ENCODE measurements at places on chromosomes 2 and 18.

- DNase-seq, result no peak
These were observed 837 bp upstream of the ACSL3 start for GRCh38 chr2:222859786-222860612.

GRCh38 chr2:23009545-23010149, 375.3 kb upstream of the KLHL29 start:
- DNase-seq, result no peak

DNA sequence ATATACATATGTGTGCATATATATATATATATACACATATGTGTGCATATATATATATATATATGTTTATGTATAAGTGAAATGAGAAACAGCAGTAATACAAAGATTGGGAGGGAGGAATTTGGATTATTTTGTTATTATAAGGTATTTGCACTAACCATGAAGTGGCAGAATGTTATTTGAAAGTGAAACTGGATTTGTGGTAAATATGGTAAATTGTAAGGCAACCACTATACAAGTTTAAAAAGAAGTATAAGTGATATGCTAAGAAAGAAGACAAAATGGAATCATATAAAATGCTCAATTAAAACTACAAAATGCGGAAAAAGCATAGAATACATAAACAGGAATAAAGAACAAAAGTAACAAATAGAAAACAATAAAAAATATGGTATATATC, 37.5 kb downstream of the FBXO15 start:
- DNase-seq, result no peak

GRCh38 chr18:48392268-48392667, 16.9 kb downstream of the ZBTB7C start:
- DNase-seq, result no peak

DNA sequence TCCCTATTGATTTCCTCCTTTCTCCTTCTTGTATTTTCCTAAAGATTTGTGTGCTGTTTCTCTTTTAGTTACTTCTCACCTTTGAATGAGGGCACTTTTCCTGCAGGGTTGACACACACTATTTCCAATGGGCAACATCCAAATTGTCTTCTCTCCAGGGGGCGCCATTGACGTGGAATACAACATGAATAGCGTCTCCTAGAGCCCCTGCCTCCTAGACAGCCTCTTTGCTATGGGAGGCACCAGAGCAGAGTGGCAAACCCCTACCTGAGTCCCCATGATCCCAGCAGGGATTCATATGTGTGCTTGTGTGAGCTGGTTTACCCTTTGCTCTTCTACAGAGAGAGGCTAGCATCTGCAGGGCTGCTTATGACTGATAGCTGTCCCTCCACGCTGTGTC, 61.3 kb upstream of the ITSN2 start:
- DNase-seq, result peak; percentile 72

- DNase-seq, result no peak
These were observed 16.9 kb downstream of the TMEM37 start for GRCh38 chr2:119448427-119449141.

GRCh38 chr2:193885419-193885818, 1690.7 kb upstream of the TMEFF2 start:
- no peak for DNase-seq

- DNase-seq, result no peak
These were observed 258.4 kb downstream of the CD226 start for GRCh38 chr18:69689121-69689759.

GRCh38 chr2:71008342-71008741, 13.7 kb upstream of the TEX261 start:
- DNase-seq, result no peak

GRCh38 chr2:96512341-96512740, 7.2 kb upstream of the NEURL3 start:
- DNase-seq, result no peak

- no peak for DNase-seq
These were observed 8.2 kb downstream of the ADAM17 start for GRCh38 chr2:9547262-9547991.

- DNase-seq, result no peak
These were observed 3.0 kb upstream of the GPC1 start for GRCh38 chr2:240432430-240432819.

DNA sequence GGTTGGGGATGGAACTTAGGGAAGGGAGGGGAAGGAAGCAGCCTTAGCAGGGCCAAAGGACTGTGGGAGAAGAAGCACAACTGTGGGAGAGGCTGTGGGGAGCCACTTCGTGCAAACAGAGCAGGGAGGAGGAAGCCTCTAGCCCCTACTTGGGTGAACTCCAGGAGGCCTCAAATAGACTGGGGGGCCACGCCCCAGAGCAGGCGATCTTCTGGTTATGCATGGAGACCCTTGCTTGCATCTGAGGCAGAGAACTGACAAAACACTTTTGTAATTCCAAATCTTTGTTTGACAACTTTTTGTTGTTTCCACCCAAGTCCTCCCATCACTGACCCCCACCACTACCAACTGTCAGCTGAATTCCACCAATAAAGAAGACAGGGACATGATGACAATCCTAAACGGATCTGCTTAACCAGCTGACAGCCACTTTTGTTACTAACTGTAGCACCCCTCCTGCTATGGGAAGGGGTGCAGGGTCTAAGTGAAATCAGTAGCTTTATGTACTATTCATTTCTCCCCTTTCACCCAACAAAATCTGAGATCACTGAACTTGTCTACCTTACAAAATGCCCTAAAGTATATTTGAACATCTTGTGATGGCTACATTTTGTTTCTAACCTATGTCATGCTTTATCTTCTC, 80.5 kb upstream of the CPO start:
- DNase-seq, result no peak

- DNase-seq, result no peak
These were observed 44.3 kb upstream of the ASB1 start for GRCh38 chr2:238382381-238382781.

- no peak for DNase-seq
These were observed 73.3 kb upstream of the ATIC start for GRCh38 chr2:215238485-215239098.

DNA sequence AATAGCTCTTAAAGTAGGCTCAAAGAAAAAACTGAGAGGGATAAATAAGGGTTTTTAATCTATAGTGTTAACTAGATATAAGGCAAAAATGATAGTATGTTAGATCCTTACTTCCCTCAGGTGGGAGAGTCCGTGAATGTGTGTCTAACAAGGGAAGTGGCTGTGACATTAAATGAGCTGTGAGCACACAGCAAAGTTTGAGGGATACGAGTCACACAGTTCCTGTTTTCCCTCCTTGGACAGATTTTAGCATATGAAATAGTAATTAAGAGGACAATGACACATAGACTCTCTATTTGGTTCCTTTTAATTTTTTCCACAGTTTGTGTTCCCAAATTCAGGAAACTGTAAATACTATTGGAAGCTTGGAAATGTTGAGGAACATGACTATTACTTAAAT, 148.4 kb upstream of the CAVIN2 start:
- no peak for DNase-seq

DNA sequence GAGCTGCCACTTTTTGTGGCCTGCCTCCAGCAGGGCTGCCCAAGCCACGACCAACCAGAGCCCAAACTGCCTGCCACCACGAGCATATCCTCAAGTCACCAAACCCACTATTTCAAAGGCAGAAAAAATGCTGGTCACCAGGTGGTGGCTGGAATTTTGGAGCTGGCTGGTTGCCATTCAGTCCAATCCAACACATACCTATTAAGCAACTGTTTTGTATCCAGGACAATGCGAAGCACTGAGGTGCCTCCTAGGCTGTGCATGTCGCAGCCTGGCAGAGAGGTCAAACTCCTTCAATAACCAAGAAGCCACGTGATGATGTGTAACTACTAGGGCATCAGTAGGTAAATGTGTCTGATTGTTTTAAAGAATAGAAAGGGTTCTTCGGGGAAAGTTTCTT, 108.3 kb upstream of the PPP1CB start:
- no peak for DNase-seq

DNA sequence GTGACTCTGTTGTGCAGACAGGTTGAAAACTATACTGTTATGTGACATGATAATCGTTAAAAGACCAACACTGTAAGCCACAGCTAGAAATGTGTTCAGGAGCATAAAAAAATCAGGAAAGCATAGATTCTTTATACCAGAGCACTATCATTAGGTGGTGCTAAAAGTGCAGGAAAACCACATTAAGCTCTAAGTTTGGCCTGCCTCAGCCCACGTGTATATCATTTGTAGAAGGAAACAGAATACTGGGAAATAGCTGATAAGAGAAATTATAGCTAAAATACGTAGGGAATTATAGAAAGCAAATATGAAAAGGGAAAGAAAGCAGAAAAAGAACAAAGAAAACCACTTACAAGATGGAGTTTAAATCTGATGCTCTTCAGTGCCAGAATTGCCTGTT, 26.5 kb upstream of the C2orf74 start:
- DNase-seq, result no peak

DNA sequence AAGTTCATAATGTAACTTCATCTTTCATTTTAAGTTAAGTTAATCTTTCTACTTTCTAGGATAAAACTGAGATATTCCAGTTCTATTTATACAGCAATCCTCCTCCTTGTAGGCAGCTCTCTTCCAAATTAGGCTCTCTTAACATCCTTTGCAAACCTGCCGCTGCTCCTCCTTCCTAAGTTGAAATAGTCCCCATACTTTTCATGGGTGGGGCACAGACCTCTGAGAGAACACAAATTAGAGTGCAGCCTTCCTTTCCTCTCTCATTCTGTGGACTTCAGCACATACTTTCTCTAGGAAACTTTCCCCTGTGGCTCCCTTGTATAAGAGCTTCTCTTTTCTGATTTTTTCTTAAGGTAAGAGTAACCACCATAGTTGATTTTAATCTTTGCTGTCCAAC, 28.3 kb downstream of the TWSG1 start:
- DNase-seq, result no peak

DNA sequence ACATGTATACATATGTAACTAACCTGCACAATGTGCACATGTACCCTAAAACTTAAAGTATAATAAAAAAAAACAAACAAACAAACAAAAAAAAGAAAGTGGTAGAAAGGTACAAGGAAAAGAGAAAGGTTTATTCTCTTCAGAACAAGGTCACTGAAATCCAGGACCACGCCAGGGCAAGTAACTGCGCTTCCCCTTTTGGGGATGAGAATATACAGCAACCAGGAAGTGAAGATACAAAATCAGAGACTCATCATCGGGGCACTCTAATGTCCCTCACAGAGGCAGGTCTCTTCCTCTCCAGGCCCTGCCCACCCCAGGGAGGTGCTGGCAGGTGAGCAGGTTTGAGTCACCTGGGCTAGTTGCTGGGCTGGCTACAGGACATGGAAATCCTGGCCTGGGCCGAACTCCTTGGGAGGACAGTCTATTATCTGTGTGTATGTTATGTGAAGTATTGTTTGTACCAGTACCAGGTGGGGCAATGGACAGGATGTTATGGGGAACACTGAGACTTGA, 100.4 kb upstream of the GPR45 start:
- no peak for DNase-seq

Measured in neural crest cell (in vitro differentiated cells).